Stimulated activated CD8-positive, alpha-beta memory T cell treated with anti-CD3 and anti-CD28 coated beads, Interleukin-7, amount 100 ng/mL, for 1 hour (primary cell): ENCODE measurements at places on chromosomes 5 and 9.

DNA sequence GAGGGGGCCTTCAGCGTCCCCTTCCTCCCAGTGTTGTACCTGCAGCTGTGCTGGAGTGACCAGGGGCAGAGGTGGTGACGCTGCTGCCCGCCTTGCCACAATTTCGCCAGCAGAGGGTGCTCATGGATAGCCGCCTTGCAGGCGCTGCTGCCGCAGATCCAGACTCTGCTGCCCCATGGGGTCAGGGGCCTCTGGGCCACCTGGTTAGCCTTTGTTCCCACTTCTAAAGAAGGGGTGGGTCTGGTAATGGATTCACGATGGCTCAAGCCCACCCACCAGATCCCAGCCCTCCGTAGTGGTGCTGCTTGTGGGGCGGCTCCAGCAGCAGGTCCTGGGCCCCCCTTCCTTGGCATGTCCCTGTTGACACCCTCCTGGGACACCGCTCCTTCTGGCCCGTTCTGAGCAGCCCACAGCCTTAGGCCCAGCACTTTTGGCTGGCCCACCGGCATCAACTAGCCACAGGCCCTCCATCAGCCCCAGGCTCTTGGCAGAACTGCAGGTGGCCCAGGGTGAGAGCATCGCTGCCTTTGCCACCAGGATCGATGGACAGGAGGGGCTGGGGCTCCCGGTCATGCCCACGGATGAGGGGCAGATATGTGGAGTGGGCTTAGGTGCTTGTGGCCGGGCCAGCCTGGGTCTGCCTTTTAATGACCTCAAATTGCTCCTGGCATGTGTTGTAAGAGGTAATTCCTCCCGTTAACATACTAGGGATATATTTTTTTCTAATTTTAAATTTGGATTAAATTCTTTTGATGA, 57.2 kb downstream of the COL5A1 start:
- DNase-seq: peak; percentile 10

DNA sequence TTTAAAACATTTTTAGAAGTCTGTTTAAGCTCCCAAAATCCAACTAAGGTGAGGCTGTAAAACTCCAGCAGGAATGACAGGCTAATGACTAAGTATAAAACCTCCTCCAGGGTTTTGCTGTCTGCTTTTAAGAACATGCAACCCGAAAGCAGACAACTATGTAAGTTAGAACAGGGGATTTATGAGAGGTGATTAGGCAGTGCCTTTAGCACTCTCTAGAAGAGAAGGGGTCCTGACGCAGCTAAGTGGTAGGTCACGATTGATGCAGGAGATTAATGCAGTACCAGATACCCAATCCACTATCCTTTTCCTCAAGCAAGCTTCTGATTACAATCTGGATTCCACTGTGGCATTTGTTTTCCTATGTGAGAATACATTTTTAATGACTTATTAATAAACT, 25.9 kb downstream of the HOMER1 start:
- no peak for DNase-seq

- no peak for DNase-seq
Observed at GRCh38 chr5:174303437-174304045, 258.0 kb downstream of the NSG2 start.

DNA sequence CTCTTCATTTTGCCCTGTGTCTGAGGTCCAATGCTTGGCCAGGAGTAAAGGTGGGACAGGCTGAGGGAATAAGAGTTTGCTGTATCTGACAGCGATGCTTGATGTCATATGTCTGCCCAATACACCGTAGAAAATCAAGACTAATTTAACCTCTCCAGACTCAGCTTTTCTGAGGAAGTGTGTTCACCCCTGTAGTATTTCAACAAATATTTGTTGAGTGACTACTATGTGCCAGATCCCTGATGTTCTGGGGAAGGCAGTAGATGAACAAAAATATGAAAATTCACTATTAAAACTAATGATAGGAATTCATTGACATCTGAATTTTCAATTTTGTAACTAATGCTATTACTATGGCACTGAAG, 489.7 kb downstream of the EBF1 start:
- DNase-seq: no peak

GRCh38 chr5:10704949-10705621, 55.9 kb downstream of the DAP start:
- no peak for DNase-seq

GRCh38 chr9:36517131-36517530, 55.6 kb upstream of the MELK start:
- DNase-seq: no peak

DNA sequence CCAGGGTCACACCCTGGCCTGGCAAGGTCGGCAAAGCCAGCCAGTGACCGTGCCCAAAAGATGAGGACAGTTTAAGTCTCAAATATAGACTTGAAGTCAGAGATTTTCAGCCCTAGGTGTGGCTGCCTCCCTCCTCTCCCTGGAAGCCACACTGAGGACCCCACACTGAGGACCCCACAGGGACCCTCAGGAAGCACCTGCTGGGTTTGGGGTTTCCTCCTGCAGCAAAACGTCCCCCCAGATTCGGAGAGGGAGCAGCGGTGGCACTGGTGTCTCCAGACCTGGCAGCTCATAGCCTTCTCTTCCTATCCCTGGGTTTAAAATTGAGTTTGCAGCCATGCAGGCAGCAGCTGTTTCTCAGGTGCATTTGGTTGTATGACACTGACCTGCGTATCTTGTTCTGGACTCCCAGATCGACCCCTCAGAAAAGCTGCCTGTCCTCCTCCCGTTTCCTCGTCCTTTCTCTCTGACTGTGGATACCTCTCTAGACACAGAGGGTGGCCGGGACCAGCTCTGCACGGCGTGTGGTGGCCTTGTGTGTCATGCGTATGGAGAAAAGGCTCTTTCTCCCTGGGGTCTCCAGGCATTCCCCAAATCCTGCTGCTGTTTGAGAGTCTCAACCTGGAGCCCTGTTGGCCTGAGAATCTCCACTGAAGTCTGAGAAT, 36.6 kb downstream of the MRPL36 start:
- no peak for DNase-seq

GRCh38 chr9:81002242-81002641, 687.1 kb downstream of the TLE1 start:
- no peak for DNase-seq

DNA sequence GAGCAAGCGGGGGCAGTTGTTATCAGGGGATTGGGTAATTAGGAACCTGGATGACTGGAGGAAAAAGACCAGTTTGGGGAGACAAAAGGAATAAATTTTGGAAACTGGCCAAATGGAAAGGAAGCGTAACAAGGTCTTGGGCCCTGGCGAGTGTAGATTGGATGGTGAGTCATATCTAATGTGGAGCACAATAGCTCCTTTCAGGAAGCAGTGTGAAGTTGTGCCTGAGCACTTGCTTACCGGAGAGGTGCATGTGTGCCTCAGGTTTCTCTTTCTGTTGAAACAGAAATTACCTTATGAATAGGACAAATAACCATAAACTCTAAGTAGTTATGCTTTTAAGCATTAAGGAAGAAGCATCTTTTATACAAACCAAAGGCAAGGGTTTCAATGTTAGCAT, 176.4 kb downstream of the KIF4B start:
- no peak for DNase-seq

- DNase-seq: no peak
Observed at GRCh38 chr5:82785882-82786509, 291.2 kb downstream of the TMEM167A start.

DNA sequence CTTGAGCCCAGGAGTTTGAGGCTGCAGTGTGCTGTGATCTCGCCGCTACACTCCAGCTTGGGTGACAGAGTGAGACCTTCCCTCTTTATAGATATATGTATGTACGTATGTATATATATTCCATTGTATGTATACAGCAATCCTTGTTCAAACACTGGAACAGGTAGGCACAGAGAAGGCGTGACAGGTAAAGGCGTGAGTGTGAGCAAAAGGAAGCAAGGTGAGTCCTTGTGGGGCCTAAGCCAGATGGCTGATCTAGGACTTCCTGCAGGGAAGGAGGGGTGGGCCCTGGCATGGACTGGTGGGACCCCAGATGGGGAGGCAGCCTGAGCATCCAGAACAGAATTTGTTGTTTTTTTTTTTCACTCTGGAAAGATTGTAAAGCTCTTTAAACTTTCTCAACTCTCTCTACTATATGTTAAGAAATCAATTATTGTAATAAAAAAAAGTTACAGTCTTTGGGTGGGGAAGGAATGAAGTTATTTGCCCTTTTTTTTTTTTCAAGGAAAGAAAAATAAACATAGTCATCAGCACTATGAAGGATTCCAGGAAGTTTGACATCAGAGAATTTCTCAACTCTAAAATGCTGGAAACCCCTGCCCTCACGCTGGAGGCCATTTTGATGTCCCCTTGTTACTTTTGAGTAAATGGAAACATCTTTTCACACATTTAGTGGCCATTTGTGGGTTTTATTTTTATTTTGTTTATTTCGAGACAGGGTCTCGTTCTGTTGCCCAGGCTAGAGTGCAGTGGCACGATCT, 38.9 kb upstream of the STXBP1 start:
- DNase-seq: no peak

DNA sequence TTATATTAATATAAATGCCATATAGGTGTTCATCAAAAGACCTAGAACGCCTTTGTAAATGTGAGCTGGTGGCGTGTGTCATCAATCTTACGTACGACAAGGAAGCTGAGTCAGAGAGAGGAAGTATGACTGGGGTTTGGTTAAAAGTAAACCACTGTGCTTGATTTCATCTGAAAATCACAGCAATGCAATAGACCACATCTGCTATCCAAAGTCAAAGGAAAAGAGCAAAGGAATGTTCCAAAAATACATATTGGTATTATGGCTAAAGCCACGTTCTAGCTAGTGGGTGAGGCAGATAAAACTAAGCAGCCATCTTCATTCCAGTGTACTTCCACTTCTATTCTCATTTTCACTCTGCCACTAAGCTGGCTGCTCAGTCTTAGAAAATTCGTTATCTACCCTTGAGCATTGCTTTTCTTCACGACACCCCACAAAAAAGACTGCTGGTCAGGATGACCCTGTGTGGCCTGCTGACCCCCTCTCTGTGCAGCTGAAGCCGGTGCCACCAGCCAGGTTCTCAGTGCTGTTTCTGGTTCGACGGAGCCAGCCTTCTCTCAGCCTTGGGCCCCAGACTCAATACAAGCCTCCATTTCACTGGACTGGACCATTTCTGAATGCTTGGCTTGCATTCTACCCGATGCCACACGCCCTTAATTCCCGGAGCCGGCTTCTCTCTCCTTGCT, 23.8 kb downstream of the SHC3 start:
- no peak for DNase-seq

GRCh38 chr9:21560281-21560745, 78.2 kb upstream of the IFNE start:
- DNase-seq: no peak

DNA sequence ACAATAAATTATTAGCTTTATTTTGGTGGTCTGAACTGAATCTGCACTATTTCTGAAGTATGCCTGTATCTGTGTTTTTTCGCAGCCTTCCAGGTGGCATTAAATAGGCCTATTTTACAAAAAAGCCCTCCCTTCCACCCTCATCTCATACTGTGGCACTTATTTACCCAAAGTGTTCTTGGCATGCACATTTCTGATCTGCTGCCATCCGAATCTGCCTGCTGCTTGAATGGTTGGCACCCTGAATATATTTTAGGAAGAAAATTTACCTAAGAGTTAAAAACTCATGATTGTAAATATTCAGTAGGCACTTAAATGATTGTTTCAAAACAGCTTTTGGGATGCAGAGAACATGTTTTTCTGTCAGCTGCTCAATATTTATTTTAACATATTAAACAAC, 150.1 kb downstream of the SLC28A3 start:
- DNase-seq: no peak

DNA sequence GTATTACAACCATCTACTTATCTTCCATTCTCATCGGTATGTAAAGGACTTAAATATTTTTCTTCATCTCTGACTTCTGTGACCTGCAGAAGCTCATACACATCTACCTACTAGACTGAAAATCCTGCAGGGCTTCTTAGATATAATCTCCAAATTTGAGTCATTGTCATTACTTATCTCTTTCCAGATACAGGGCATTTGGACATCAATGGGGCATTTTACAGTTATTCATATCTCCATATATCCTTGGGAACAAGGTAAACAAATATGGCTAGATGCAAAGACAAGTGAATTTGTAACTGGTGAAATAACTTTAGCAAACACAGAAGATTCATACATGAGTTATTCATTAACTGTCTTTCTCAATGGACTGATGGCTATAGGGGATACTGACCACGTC, 37.7 kb upstream of the IL7R start:
- no peak for DNase-seq

- no peak for DNase-seq
Observed at GRCh38 chr9:101849102-101849707, 110.8 kb upstream of the GRIN3A start.

DNA sequence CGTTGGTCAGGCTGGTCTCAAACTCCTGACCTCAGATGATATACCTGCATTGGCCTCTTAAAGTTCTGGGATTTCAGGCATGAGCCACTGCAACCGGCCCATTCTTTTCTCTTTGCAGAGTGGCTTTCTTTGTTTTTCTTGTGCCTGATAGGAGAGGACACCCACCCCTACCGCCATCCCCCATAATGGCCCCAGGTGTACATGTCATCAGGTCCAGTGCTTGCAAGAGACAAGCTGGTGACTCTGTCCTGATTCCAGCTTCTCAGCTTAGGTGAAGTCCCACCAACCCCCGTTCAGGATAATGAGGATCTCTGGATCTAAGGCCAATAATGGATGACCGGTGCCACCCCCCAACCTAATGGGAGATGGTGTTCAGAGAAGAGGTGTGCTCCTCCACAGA, 2.3 kb upstream of the AIF1L start:
- DNase-seq: no peak

GRCh38 chr9:82491604-82492003, 503.0 kb downstream of the SPATA31D1 start:
- DNase-seq: no peak

DNA sequence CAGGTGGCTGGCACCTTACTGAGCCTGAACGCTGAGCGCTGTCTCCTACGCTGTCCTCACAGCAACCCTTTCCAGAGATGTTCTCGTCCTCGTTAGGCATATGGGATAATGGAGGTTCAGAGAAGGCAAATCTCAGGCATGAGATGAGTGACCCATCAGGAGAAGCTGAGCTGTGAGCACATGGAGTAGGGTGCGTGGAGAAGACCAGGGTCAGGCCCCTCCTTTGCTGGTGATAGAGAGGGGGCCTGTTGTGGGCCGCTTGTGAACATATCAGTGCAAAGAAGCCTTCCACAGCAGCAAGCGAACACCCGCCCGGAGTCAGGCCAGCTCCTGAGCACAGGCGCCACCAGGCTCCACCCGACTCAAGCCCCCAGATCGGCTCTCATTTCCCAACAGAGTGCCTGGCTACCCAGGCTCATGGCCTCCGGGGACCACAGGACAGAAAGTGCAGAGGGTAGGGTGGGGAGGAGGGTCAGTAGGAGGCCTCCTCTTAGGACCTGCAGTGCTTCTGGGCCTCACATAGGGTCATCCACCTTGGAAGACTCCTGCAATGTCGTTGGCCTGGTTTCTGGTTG, 15.0 kb upstream of the TIFAB start:
- DNase-seq: no peak

GRCh38 chr5:62969409-62970120, 390.9 kb downstream of the LRRC70 start:
- no peak for DNase-seq

- DNase-seq: no peak
Observed at GRCh38 chr5:124453221-124454051, 293.0 kb downstream of the ZNF608 start.

- DNase-seq: no peak
Observed at GRCh38 chr5:14428302-14429081, 153.1 kb upstream of the OTULINL start.
